ENCODE measurements at places on chromosomes 7 and 10.

- DNase-seq, result no peak
These were observed 30.1 kb upstream of the POT1 start for GRCh38 chr7:124959676-124960075.

GRCh38 chr7:15586266-15586665 lies 24.5 kb upstream of the AGMO start:
- no peak for DNase-seq

DNA sequence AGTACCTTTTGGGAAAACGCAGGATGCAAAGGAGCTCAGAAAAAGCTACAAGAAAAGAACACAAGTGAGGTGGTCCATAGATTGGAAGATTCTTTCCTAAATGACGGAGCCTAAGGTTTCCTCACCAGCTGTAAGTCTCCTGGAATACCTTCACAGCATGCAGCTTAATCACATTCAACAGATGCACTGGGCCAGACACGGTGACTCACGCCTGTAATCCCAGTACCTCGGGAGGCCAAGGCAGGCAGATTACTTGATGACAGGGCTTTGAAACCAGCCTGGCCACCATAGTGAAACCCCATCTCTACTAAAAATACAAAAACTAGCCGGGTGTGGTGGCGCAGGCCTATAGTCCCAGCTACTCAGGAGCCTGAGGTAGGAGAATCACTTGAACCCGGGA lies 228.7 kb downstream of the FRMD4A start:
- DNase-seq, result no peak

GRCh38 chr7:76281006-76281705 lies 21.3 kb upstream of the HSPB1 start:
- DNase-seq, result peak; percentile 19

DNA sequence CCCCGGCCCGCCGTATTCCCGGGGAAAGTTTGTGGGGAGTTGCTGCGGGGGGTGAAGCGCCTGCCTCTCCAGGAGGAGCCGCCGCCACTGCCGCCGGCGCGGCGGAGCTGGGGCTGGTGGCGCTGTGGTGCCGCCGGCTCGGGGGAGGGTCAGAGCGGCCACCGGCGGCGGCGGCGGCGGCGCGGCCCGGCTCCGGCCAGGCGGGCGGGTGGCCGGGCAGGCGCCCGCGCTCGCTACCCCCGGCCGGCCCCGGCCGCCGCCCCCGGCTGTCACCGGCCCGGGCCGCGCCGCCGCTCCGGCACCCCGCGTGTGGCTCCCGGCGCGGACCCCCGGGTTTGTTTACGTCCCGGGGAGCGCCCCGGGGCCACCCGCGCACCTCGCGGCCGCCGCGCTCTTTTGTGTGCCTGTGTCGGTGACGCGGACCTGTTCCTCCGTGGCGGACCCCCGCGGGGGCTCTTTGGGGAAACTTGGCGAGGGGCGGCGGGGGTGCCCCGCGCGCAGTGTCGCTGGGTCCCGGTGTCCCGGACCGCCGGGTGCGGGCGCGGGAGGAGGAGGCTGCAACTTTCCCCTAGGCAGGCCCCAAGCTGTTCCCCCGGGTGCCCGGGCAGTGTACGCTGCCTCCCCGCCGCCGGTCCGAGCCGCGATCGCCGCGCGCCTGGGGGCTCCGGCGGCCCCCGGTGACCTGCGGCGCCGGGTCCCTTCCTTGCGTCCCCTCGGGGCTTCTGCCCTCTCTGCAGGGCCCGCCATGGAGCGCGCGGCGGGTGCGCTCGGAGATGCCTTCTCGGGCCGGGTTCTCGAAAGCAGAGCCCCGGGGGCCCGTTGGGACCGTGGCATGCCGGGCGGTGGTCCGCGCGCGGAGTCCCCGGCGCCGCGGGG lies 593 bp upstream of the CUX1 start:
- DNase-seq, result peak; percentile 18

DNA sequence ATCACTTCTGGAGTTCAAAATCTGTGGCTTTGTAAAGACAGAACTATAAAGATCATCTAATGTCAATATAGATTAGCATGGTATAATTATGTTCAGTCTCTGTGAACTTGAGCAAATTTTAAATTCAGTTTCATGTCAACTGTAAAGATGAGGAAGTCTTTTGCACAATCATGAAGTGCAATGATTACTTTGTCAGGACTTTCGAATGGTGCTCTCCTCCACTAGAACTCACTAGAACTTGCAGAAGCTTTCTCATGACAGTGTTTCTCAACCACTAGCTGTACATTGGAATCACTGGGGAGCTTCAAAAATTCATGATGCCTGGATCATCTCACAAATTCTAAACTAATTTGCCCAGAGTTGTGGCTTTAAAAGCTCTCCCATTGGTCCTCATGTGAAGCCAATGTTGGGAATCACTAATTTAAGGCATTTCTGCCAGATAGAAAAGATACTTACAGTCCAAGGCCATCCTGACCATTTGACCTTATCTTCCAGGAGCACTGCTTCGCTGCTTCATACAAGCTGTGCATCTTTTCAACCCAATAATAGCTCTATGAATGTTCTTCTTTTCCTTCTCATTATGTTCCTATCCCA lies 12.9 kb downstream of the OR2AE1 start:
- no peak for DNase-seq

GRCh38 chr7:154910125-154910524 lies 92.8 kb downstream of the PAXIP1 start:
- DNase-seq, result no peak

- DNase-seq, result no peak
These were observed 53.4 kb downstream of the CFAP58 start for GRCh38 chr10:104406715-104407650.

- DNase-seq, result no peak
These were observed 373 bp downstream of the PAXIP1 start for GRCh38 chr7:155002411-155003091.

DNA sequence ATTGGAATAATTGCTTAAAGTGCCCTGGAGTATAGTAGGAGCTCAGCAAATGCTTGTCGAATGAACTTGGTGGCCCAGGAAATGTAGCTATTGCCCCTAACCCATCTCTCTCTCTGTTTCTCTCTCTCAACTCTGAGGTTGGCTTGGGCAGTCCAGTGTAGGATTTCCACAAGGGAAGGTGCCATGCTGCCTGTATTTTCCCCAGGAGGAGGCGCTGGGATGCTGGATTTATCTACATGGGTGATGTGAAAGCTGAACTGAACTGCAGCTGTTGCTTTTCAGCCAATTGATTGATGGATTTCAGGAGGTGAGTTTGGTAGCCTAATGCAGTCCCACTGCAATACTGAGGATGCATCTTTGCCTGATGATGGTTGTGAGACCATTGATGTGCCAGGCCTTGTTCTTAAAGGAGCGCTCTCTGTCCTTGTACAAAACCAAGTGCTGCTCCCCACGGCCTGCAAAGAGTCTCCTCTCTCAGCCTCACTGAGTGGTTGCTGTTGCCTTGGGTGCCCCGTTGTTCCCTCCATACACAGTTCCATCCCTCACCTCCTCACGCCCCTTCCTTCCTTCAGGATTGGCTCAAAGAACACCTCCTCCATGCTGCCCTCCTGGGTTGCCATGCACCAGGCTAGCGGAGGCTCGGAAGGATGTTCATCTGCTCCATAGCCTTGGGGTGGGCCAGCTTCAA lies 200.6 kb downstream of the GLRX3 start:
- no peak for DNase-seq

DNA sequence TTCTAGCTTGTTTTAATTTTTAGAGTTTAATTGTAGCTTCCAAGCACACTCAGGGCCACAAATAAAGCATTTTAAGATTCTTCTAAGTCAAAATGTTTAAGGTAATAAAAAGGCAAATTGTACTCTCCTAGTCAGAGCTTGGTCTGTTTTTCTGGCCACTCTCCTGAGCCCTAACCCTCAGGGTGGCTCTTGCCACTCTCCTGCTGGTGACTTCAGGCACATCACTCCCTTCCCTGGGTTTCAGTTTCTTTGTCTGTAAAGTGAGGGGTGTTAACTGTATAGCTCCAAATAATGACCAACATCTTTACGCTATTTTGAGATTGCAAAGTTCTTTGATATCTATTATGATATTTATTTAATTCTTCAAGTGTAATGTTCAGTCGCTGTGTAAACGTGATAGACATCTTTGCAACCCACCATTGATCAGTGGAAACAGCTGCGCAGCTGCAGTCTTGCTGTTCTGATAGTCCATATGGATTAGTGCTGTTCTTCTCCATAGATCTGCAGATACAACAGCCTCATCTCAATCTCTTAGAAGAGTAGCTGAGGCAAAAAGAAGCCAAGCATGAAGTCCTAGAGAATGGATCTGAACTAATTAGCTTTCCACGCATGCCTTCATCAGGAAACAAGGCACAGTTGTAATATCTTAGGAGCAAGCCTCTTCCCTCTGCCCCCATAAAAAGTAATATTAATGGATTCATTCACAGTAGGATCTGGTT lies 189.9 kb downstream of the PLPP4 start:
- DNase-seq, result no peak

DNA sequence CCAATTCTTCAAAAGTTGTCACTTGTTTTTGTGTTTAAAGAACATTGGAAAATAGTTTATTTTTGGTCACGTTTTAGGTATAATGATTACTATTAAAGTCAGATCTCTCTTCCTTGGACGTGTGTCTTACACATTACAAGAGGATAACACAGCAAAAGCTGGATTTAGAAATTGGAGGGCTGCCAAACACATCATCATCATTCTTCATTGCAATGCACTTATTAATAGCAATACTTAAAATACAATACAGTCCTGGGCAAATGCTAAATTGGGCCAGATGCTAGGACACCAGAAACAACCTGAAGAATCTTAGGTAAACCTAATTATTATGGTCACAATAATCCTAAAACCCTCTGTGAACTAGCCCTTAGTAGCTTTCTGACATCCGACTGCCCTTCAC lies 303.6 kb downstream of the DGKB start:
- no peak for DNase-seq

GRCh38 chr7:70288781-70289456 lies 690.6 kb downstream of the AUTS2 start:
- no peak for DNase-seq

DNA sequence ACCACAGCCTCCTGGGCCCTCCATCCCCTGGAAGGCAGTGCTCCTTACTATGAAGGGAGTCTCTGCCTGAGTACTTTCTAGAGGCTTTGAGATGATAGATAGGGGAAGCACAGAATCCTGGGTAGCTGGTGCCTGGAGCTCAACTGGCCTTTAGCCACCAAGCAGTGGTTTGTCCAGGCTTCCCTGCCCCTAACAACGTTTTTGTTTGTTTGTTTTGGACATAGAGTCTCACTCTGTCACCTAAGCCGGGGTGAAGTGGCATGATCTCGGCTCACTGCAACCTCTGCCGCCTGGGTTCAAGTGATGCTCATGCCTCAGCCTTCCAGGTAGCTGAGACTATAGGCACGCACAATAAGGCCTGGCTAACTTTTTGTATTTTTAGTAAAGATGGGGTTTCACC lies 289.4 kb downstream of the PLXNA4 start:
- no peak for DNase-seq

DNA sequence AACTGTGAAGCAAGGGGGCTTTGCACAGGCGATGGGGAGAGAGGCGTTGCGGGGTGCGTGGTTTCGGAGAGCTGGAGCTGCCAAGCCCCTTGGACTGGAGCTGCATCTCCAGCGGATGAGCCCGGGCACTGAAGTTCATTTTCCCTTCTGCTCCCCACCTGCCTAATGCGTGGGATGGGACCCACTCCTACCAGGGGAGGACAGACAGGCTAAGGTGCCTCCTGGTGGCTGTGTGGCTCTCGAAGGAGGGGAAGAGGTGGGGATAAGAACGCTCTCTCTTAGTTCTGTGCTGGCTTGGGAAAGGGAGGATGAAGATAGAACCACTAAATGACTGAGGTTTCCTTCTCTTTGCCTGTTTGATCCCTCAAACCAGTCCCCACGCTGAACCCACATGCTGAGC lies 177.6 kb upstream of the PITRM1 start:
- DNase-seq, result no peak

DNA sequence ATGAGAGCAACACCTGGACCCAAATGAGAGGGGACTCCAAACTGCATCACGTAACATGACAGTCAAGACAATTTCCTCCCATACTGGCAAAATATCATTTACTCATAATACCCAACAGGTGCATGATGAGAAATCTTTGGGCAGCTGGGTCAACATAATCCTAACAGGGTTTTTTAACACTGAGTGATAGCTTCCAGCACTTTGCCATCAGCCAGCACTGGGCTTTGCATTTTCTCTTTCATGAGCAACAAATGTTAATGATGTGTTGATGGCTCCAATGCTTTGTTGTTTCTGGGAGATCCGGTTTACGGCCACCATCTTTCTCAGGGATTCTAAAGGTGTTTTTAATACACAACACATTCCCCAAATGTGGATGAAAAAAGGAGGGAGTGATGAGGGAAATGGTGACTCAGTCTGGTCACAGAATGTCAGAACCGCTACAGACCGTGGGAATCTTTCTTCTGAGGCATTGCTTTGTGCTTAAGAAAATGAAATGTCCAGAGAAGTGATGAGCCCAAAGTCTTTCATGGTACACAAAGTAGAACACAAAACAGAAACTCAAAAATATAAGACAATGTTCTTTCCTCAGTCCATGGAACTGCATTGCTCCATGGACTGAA lies 705.7 kb upstream of the IGFBP3 start:
- no peak for DNase-seq

- DNase-seq, result no peak
These were observed 66.5 kb downstream of the EPDR1 start for GRCh38 chr7:37986908-37987330.

DNA sequence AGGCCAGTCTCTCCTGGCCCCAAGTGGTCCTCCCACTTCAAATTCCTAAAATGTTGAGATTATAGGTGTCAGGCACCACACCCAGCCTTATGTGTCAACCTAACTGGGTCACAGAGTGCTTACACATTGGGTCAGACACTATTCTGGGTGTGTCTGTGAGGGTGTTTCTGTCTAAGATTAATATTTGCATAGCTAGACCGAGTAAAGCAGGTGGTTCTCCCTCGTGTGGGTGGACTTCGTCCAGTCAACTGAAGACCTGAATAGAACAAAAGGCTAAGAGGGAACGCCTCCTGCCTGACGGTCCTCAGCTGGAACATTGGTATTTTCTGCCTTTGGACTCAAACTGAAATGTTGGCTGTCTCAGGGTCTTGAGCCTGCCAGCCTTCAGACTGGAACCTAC lies 11.5 kb downstream of the PPIF start:
- no peak for DNase-seq

- DNase-seq, result no peak
These were observed 53.0 kb downstream of the PARP12 start for GRCh38 chr7:140009735-140010134.

DNA sequence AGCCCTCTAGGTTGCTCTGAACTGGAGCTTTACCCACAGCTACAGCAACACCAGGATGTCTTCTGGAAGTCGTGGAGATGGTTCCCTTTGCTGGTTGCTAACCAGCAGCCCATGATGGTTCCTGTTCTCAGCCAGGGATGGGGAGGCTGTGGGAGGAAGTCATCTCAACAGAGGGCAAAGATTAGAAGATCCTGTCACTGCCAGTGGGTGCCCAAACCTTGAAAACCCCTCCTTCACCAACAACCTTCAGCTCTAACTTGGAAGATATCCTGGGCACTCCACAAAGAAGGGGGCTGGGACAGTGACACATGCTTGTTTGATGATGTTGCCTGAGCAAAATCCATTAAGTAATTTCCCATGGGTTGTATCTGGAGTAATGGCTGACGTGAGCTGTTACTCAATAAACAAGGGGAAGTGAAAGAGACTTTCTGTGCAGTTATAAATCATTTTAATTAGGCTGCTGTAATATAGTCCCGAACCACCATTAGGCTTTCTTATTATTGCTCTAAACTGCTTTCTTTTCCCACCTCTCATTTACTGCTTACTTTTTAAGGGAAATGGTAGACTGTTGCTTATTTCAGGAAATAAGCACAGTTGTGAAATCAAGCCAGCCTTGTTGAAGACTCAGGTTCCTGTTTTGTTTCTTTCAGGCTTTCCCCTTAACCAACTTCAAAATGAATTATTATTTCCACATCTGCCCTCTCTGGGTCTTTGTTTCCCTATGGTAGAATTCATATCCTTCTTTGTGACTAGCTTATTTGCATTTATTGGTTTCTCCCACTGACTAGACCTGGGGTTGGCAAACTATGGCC lies 124.8 kb downstream of the PPP1R17 start:
- no peak for DNase-seq

All from activated naive CD4-positive, alpha-beta T cell treated with Interleukin-2 at 50 U/mL for 16 hours (primary cell).